ENCODE measurements at places on chromosomes 6 and 20.
A peak's percentile ranks its signal among the peaks of the same experiment; 100 is the strongest.

GRCh38 chr6:30244560-30244959 lies 31.4 kb upstream of the TRIM26 start:
- no peak for DNase-seq

DNA sequence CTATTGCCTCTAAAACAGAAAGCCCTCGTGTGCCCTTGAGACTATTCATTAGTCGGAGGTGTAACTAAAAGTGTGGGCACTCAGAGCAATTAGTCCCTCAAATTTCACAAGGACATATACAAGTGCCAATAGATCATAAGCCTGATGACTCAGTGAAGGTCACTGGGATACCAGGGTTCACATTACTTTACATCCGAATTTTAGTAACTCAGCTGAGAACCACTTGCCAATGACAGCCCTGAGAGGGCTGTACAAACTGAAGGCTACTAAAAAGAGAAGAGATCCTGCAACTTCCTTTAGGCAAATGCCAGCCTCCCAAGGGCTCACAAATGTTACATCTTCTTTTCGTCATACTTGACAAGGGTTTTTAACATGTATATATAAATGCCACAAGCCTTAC lies 369.6 kb downstream of the TENT5A start:
- DNase-seq = no peak

- DNase-seq = peak; percentile 37
Observed at GRCh38 chr6:28673787-28674671, 148.3 kb downstream of the GPX5 start.

DNA sequence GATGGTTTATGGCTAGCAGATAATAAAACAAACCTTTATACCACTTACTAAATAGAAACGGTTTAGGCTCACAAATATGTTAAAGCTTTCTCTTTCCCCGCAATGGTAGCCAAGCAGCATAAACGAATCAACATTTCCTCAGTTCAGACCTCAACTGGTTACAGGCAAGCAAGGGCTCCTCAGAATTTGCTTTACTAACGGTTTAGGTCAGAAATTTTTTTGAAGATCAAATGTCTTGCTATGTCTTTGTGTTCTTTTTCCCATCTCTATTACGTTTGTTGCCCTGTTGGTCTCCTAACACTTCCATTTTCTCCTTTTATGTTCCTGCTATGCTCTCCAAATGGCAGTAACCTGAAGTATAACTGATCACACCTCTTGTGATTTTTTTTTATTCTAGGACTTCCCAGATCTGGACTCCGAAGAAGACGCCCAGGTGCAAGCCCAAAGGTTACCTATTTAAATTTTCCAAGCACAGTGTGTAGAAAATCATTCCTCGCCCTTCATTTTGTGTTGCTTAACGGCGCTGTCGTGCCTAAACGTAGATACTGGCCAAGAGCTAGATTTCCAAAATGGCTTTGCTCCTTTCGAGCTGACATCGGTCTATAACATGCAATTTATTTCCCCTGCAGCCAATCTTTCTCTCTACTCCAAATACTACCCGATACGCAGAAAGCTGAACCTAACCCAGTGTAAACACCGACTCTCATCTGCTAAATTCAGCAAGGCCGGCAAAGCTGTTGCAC lies 717 bp upstream of the ASF1A start:
- peak; percentile 93 for DNase-seq

- DNase-seq = no peak
Observed at GRCh38 chr6:140858381-140858971, 1274.2 kb upstream of the GJE1 start.

GRCh38 chr6:153831350-153832078 lies 207.5 kb upstream of the OPRM1 start:
- DNase-seq = no peak
